ENCODE measurements at places on chromosomes 1 and 21.

DNA sequence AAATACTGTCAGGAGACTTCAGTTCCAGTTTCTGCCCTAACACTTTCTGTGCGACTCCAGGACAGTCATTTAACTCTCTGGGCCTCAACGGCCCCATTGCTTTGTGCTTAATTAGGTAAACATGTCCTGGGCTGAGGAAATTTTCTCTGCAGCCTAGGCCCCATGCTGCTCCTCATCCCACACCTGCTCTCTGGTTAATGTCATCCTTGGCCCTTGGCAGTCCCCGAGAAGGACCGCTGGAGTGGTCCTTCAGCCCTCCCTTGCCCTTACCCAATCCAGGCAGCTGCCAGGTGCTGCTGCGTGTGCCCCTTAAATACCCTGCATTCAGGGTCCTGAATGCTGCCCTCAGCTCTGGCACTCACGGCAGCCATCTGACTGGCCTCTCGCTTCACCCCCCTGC is 18.7 kb downstream of the UBL4B start:
- no peak for DNase-seq

GRCh38 chr1:219459351-219460080 is 153.4 kb downstream of the ZC3H11B start:
- no peak for DNase-seq

- DNase-seq = no peak
Measured at GRCh38 chr1:1773874-1774273, 4.4 kb downstream of the NADK start.

DNA sequence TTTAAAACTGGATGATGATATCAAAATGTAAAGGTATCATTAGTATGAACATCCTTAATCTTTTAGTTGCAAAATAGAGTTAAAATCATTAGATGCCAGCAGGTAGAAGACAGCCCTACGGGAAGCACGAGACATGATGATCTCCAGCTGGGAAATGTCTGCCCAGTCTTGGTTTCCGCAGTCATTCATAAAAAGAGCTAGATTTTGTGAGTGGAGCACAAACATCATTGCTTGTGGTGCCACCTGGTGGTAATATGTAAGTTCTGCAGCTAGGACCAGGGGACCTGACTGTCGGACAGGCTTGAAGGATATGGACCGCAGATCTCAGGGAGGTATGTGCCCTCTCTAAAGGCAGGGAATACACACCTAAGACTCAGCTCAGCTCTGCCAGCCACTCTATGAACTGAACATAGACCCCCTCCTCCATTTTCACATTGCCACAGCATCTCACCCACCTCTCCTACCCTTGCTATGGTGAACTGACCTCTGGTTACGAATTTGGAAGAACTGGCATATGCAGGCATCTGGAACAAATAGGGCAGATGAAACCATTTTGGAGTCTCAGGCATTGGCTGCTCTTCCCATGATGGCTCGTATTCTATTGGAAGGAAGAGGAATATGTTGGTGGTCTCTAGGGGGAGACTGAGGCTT is 9.2 kb downstream of the FCMR start:
- peak; percentile 62 for DNase-seq

Data from SW 1271 (cell line).